Mesothelial cell of epicardium (in vitro differentiated cells): ENCODE measurements at places on chromosomes 12 and 14.

DNA sequence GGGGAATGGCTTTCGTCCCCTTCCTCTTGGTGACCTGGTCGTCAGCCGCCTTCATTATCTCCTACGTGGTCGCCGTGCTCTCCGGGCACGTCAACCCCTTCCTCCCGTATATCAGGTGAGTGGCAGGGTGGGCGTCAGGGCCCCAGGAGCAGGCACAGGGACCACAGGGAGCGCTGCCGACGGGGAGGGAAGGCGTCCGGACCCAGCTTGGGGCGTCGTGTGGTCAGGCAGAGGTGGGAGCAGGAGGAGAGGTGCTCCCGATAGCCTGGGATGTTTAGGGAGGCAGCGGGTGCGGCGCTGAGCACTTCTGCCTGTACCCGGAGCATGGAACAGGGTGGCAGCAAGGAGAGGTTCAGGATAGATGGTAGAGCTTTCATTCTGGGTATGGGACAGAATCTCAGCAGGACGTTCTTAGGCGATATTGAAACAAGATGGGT is 444 bp downstream of the DRAM1 start:
- DNase-seq = no peak

GRCh38 chr12:28938056-28938455 is 211.0 kb upstream of the FAR2 start:
- no peak for DNase-seq

DNA sequence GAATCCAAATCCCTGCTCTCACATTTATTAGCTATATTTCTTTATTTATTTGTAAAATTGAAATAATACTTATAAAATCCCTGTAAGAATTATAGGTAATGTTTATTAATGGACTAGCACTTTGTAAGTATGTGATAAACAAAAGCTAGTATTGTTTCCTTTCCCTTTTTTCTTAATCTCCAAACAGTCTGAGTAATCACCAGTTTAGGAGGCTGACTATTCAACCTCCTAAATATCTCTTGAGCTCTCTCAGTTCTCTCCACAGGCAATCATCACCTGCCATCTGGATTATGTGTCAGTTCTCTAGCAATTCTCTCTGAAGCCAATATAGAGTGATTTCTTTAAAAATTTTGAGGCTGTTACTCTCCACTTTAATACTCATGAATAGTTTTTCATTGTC is 9.2 kb upstream of the LYZ start:
- DNase-seq = no peak

- DNase-seq = no peak
Measured at GRCh38 chr12:57800965-57801364, 17.6 kb downstream of the AVIL start.

- no peak for DNase-seq
Measured at GRCh38 chr12:74530676-74531075, 7.0 kb upstream of the ATXN7L3B start.

DNA sequence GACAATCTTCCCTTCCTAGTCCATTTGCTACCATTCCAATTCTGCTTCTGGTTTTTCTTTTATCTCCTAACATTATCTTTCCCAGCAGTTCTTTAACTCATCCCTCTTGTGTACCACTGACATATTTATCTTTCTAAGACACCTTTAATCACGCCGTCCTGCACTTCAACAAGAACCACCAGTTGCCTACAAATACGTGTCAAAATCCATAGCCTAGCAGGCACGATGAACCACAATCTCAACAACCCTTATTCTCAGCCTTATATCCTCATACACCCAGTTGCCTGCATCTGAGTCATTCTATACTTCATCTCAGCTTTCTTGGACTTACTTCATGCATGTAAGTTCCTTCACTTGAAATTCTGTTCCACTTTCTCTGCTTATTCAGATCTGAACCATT is 16.4 kb upstream of the ST8SIA1 start:
- no peak for DNase-seq

DNA sequence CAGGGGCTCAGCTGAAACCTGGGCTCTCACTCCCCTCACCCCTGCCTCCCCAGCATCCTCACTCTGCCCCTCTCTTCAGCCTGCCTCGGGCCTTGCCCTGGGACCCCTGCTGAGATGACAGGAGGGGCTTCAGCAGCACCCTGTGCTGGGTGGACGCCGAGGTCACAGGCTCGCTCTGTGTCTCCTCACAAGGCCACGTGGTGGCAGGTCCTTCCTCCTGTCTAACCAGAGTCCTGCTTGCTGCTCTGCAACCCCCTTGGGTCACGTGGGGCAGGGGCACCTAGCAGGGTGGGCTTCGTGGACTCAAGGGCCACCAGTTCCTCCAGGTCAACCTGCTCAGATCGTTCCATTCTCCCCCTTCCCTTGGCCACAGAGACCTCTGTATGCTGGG is 90.4 kb downstream of the TMEM121 start:
- no peak for DNase-seq

- no peak for DNase-seq
Measured at GRCh38 chr12:116926283-116927243, 15.8 kb downstream of the FBXW8 start.

DNA sequence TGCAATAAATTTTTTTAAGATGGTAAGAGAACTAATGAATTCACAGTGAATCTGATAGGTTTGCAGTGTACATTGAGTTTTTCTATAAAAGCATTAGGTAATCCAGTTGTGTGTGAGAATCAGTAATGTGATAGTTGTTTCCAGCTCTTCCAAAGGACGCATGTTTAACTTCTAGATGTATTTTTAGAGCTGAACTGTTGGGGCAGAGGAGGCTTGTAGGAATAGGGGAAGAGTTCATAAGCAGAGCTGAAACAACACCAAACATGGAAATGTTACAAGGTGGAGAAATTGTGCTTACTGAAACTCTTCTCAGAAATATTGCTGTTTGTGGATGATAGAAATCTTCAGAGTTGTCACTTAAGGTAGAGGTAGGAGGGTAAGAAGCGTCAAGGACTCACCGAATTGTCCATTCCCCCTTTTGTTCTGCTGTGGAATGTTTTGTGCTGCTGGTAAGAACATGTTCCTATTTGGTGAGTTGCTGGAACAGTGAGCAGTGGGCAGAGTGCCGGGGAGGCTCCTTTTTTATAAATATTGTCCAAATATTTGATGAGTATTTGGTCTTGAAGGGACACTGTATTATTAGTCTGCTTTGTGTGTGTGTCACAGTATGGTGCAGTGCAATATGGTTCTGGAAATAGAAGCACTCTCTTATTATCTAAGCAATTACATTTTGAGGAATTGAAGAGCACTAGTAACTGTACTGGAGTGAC is 76.7 kb downstream of the ANO6 start:
- DNase-seq = no peak

- no peak for DNase-seq
Measured at GRCh38 chr12:3752096-3752709, 706 bp downstream of the CRACR2A start.

GRCh38 chr14:64823305-64823861 is 56.3 kb downstream of the SPTB start:
- DNase-seq = peak; percentile 83

DNA sequence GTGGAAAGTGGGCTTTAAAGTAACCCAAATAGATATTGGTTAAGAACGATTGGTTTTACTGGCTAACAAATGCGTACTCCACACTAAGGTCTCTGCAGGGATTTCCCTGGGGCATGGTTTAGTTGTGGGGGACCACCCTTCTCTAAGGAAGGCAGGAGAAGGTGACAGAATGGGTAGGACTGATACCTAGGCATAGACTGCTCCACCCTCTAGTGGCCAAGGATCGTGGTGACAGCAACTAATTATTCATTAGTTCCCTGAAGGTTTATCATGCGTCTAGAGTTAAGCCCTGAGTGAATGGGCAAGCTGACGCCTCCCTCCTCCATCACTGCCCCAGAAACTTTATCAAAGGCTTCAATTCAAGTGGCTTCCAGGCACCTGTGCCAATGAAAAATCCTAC is 9.1 kb downstream of the FAM181A start:
- no peak for DNase-seq

DNA sequence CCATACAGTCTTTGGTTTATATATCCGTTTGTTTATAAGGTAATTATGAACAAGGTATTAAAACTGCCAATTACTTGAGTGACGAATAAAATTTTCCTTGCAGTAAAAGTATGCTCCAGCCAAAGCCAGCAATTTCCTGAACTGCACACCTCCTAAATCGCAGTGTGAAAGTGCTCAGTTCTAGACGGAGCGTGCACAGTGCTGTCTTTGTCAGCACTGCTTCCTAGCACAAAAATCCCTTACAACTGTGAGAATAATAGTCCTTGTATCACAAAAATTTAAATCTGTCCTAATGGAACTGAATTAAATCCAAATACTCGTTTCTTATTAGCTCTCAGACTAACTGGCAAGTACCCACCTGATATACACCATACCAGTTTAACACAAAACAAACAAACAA is 26.3 kb downstream of the LRIG3 start:
- no peak for DNase-seq

DNA sequence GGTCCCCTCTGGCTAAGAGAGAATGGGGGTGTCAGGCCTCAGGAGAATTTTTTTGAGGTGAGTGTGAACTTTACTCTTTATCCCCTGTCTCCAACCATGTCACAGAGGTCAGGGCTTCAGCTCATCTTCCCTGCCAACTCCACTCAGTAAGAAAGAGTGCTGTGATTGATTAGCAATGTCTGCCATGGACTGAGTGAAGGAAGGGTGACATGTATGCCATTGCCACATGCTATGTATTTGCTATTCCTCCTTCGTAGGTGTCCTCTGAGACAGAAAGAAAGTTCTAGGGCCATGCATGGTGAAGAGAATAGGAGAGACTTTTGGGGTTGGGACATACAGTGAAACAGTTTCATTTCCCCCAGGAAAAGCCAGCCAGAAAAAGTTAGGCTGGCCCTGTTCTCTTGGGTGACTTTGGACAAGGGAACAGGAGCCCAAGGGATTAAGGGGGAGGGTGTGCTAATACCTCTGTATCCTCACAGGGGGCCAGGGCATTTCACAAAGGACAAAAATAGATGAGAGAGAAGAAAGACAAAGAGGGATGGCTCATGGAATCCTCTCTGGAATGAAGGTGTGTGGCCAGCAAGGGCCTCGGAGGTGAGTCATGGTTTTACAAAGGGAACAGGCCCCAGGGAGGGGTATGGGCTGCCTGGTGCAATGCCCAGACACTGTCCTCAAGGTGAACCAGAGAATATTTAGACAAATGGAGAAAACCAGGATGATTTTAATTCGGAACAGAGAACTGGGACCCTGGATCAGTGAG is 13.9 kb upstream of the MYL2 start:
- no peak for DNase-seq

GRCh38 chr12:1777798-1778197 is 42.6 kb upstream of the LRTM2 start:
- DNase-seq = no peak

DNA sequence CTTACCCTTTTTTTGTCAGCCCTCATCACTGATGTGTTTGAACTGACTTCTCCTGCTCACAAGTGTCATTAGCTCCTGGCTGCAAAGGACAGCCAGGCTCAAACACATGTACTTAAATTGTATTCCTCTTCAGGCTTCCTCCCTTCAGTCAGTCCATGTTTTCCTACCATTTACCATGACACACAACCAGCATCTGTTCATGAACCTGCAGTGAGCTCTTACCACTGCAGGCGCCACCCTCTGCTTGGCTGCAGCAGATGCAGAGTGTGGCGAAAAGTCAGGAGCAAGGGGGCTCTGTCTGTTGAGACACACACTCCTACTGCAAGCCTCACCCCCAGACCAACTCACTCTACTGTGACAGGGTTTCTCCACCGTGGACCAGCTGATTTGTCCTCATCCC is 70.2 kb downstream of the TSPAN11 start:
- DNase-seq = no peak

DNA sequence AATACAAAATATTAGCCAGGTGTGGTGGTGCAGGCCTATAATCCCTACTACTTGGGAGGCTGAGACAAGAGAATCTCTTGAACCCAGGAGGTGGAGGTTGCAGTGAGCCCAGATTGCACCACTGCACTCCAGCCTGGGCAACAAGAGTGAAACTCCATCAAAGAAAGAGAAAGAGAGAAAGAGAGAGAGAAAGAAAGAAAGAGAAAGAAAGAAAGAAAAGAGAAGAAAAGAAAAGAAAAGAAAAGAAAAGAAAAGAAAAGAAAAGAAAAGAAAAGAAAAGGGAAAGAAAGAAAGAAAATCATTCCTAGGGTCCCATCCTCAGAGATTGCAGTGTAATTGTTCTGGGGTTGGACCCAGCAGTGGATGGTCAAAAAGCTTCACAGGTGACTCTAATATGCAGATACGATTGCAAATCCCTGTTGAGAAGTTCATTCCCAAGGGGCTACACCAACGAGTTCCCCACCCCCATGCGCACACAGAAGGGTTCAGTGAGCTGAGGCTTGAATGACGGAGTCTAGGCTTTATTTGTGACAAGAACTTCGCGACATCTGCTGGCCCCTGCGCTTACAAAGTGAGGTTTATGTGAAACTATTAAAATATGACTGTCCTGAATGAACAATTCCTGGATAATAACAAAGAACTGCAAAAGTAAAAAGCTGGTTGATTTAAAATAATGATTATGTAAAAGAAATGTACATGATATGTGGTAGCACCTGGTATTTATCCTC is 17.4 kb upstream of the RNASE12 start:
- DNase-seq = no peak

GRCh38 chr12:52753283-52753682 is 23.9 kb downstream of the KRT76 start:
- DNase-seq = no peak

DNA sequence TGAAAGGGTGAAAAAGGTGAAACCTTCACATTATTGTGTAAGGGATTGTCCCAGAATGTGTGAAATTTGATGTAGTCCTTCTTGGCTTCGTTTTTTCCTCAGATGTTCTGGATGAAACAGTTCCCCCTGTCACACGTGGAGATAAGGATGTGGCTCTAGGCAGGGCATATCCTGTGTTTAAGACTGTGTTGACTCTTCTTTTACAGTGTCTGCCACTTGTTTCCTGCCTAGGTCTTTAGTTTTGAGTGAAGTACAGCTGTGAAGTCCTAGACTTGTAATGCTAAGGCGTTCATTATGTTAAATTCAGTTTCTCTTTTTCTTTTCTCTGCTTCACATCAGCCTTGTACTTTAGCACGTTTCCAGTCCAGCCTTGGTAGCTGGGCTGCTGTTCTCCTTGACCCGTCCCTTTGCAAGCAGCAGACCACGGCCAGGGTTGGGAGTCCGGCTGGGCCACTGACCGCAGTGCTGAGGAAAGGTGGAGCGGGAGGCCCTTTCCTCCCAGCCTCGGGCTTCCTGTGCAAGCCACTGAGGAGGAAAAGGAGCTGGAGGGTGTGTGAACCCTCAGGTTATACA is 59.1 kb downstream of the RASSF3 start:
- DNase-seq = no peak

GRCh38 chr14:103568952-103569351 is 6.2 kb downstream of the COA8 start:
- DNase-seq = no peak

- no peak for DNase-seq
Measured at GRCh38 chr14:68176687-68177086, 357.1 kb downstream of the RAD51B start.
